ENCODE measurements at places on chromosomes 1 and 21.
A peak's percentile ranks its signal among the peaks of the same experiment; 100 is the strongest.

DNA sequence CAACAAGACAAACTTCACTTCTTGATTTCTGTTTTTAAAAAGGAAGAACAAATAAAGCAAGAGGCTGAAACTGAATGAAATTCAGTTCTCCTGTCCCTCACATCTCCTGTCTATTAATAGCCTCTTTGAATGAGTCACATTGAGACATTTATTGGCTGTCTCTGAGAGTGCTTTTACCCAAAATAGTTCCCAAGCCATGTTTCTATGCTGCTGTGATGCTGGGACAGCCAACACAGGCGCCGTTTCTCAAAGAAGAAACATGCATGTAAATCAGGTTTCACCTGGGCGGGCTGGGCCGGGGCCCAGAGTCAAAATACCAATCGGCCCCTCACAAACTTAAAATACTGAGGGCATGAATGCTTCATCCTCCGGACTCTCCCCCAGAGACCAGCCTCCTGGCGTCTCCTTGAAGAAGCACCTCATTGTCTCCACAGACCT, 105.2 kb downstream of the EDEM3 start:
- no peak for DNase-seq

GRCh38 chr1:204080163-204080903, 7.4 kb downstream of the SOX13 start:
- peak; percentile 93 for DNase-seq

GRCh38 chr1:41222496-41222895, 19.6 kb downstream of the SCMH1 start:
- DNase-seq, result peak; percentile 54

DNA sequence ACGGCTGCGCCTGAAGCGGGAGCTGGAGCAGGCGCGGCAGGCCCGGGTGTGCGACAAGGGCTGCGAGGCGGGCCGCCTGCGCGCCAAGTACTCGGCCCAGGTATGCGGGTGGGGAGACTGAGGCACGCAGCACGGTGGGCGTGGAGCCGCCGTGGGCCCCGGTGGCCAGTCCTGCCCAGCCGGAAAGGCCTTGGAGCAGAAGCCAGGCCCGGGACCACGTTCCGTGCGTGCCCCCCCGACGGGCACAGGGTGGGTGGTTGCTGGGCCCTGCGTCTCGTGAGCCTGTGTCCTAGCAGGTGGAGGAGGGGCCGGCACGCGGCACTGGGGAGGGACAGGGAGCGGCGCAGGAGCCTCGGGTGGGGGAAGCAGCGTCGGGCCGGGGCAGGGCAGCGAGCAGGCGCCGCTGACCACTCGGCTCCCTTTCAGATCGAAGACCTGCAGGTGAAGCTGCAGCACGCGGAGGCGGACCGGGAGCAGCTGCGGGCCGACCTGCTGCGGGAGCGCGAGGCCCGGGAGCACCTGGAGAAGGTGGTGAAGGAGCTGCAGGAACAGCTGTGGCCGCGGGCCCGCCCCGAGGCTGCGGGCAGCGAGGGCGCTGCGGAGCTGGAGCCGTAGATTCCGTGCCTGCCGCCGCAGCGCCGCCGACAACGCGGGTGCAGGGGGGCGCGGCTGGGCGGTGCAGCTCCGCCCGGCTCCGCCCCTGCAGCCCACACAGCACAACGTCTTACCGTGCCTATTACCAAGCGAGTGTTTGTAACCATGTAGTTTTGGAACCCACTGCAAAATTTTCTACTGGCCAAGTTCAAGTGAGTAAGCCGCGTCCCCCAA, 78.2 kb downstream of the SKI start:
- no peak for DNase-seq

- DNase-seq, result no peak
Measured at GRCh38 chr1:92536211-92536979, 49.7 kb upstream of the GFI1 start.

GRCh38 chr1:12380326-12381249, 150.8 kb downstream of the VPS13D start:
- DNase-seq, result no peak
